SHP77 (cell line): ENCODE measurements at places on chromosomes 16 and 17.

DNA sequence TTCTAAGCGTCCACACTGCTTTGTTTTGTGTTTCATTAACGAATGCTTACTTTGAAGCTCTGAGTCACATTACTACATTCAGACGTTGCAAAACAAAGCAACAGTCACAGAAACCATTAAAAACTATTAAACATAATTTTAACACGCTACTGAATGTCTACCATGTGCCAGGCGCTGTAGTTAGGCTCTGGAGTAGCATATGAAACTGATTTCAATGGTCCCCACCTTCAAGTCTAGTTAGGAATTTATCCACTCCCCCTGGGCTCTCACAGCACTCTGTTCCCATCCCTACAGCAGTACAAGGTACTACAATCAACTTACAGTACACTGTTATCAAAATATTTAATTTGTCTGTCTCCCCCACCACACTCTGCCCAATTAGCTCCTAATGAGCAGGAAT, 631 bp downstream of the UTP6 start:
- DNase-seq, result no peak

DNA sequence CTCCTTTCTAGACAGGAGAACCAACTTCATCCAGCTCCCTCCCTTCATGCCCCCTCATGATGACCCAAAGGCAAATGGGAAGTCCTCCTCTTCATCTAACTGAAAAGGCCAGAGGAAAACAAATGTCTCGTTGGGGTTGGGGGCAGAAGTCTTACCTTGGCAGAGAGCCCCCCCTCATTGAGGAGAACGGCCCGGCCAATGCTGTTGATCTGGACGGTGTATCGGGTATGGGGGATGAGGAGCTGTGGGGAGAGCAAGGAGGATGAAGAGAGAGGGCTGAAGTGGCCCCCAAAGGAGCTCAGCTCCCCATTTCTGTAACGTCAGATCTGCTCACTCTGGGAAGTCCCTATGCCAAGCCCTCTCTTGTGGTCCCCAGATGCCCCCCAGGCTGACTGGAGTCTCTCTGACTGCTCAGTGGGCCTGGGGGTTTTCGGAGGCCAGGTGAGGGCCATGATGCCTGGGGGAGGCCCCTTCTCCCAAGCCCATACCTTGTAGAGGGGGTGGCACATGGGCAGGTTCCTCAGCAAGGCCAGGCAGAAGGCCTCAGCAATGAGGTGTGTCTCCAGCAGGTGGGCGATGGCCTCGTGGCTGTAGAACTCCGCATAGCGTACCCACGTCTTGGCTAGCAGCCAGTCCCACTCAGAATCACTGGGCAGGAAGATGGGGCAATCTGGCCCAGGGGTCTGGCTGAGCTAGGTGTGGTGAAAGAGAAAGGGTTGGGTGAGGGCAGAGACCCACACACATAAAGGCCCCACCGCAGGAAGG, 10.8 kb downstream of the ALOX12B start:
- no peak for DNase-seq

GRCh38 chr16:85610059-85610445, 3.1 kb upstream of the GSE1 start:
- DNase-seq, result peak; percentile 63

DNA sequence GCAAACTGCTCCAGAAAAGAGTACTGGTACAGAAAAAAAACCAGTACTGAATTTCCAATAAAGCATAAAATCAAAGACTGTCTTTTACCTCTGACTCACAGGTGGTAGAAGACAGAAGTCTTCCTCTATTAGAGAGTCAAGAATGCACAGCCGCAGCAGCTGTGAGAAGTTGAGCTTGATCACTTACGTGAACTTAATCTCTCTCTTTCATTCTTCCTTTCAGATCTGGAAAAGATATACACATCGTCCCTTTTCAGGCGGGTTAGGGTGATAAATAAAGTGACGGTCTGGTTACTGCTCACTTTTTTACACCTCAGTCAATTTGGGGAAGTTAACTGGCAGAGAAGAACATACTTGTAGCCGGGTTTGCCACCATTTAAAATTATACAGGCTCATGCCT, 3.9 kb downstream of the IFT140 start:
- DNase-seq, result no peak

DNA sequence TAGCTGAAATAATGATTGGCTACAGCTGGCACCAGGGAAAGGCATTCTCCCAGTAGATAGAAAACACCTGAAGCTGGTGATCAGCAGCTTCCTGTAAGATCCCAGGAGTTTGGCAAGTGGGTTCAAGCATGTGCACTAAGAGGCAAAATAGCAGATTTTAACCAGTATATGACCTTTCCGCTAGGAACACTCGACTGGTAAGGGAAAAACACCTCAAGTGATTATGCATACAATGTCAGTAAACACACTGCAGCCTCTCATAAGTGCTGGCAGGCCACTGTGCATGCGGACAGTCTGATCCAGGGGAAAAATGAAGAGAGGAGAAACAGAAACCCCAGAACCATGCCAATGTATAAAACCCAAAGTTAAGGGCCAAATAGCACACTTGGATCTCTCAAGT, 49.0 kb upstream of the HLF start:
- DNase-seq, result no peak

DNA sequence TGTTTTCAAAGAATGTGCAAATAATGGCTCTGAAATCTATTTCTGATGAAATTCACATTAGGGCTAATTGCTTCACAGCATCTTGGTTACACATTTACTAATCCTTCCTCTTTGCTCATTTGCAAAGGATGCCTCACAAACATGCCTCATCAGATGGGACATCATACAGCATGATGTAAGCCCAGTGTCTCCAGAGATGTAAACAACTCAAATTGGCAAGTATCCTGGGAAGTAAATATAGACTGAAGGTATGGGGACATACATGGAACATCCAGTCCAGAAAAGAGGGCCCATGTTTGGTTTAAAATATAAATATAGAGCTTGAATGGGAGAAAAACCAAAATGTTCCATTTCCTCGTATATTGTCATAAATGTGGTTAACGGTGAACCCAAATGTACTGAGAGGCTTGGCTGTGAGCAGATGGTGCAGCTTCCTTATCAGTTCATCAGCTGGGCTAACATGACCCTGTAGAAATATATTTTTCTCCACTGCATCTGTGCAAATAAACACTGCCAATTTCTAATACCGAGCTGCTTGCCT, 142.9 kb upstream of the NUDT7 start:
- DNase-seq, result no peak

DNA sequence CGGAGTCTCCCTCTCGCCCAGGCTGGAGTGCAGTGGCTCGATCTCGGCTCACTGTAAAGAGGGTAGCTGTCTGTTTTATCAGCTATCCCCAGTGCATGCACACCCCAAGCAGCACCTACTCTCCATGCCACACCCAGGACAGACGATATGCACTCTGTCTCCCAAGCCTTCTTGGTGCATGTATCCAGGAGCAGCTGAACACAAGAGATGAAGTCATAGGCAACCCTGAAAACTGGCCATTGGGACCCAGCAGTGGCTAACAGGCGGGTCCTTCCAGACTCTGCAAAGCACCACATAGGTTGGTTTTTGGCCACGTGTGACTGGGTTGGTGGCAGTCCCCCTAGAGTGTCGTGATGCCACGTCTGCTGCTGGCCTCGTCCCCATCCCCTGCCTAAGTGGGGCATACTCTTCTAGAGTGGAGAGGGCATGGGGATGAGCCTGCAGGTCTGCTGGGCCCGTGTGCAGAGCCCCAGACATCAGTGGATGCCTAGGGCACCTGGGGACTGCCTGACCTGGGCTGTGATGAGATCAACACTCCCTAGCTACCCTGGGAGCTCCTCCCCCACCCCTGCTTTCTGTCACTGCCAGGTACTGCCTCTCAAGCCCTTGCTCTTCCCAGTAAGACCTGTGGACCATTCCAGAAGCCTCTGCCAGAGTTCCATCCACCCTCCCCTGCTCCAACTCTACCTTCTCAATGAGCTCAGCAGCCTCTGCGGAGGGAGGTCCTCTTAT, 9.3 kb downstream of the PDE6G start:
- DNase-seq, result no peak

GRCh38 chr17:13538841-13539411, 62.8 kb downstream of the HS3ST3A1 start:
- no peak for DNase-seq

DNA sequence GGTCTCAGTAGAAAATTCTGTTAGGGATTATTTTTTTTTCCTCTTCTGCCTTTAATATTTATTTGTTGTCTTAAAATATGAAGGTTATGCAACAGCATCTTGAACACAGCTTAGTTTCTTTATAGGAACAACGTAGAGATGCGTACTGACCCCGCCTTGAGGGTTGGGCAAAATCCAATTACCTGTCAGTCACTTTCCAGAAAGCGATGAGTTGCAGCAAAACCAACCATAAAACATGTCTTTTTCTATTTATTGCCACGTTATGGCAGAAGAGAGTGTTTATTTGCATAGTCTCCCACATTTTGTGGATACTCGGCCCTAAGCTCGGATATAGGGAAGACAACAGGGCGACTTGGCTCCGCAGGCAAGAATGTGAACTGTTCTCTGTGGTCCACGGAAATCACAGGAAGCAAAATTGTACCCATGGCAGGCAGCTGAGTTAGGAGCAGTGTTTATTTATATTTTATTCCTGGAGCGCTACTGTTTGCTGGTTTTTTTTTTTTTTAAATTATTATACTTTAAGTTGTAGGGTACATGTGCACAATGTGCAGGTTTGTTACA, 44.3 kb upstream of the CACNG5 start:
- DNase-seq, result no peak

DNA sequence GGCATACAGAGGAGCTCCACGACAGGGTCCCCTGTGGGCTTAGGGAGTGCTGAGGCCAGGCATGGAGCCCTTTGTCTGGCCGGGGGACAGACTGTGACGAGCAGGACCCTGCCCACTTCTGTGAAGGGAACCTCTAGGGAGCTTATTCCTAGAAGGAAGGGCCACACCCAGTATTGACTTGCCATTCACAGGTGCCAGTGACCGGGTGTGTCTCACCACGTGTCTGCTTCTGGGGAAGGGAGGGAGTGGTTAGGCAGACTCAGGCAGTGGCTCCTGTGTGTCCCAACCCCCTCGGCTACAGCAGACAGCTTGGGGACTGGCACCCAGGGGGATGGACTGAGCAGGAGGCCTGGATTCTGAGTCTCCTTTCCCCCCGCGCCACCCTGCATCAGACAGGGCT, 57.2 kb downstream of the SOCS1 start:
- no peak for DNase-seq

GRCh38 chr16:24446189-24446588, 93.2 kb upstream of the RBBP6 start:
- DNase-seq, result no peak

- DNase-seq, result no peak
These were observed 416.3 kb upstream of the CDH5 start for GRCh38 chr16:65950211-65950610.

DNA sequence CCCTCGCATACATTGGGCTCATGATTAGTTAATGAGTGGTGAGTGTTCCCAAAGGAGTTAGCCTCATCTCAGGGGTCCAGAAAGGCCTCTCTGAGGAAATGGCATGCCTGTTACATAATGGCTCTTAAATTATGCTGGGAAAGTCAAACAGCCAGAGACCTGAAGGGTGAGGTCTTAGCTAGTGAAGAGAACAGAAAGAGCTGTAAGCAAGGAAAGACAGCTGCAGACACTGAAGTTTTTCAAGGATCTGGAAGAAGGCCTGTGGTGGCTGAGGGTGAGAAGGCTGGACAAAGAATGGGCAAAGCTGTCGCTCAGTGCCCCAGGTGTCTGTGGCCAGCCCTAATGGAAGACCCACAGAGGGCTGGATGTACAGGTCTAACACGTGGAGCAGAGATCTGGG, 10.4 kb downstream of the SP2 start:
- DNase-seq, result no peak

- no peak for DNase-seq
These were observed 9.3 kb downstream of the C16orf78 start for GRCh38 chr16:49382916-49383315.

DNA sequence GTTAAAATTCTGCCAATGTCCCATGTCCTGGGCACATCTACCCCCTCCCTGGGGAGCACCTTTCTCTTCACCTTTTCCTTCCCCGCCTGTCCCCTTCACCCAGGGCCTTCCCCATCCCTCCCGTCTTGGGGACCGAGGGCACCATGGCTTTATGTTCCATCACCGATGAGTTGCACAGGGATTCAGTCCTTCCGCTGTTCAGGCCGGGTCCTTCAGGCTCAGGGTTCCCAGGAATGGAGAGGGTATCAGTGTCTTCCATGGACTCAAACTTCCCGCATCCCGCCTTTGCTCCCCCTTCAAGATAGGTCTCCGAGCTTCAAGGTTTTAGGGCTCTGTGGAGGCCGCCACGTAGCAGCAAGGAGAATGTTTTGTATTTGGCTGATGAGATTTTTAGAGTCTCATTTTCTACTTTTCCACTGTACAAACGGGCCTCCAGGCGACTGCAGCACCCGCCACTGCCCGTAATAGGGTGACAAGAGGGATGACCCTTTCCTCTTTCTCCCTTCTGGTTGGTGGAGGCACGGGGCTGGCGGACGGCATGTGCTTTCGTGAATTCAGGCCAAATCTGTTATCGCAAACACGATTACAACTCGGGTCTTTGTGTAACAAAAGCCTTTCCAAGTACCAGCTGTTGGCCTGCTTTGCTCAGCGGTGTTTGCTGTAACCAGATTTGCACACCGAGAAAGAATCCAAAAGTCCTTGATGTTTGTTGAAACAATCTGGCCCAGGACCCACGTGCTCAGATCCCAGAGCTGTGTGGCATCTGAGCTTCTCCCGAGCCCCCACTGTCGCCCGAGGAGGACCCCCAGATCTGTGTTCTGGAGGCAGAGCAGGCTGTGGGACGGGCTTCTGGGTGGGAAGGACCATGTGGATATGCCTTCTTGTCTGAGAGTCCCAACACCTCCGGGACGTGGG, 236.3 kb downstream of the SEC14L1 start:
- DNase-seq, result no peak

- peak; percentile 84 for DNase-seq
These were observed 1.3 kb downstream of the RAB37 start for GRCh38 chr17:74738051-74738996.

DNA sequence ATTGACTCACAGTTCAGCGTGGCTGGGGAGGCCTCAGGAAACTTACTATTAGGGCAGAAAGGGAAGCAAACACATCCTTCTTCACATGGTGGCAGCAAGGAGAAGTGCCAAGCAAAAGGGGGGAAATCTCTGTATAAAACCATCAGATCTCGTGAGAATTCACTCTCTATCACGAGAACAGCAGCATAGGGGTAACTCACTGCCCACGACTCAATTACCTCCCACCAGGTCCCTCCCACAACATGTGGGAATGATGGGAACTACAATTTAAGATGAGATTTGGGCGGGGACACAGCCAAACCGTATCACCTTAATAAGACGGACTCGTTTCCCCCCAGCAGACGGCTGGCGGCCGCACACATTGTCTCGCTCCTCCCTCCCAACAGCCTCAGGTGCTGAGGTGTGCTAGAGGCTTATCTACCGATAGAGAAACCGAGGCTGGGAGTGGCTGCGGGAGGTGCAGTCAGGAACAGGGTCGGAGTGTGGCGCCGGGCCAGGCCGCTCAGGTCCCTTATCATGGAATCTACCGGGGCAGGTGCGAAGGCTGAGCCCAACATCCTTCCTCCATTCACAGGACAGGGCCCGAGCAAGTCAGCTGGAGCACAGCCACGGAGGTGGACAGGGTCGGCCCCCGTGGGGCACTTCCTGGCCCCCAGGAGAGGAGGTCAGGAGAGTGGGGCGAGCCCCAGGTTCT, 4.9 kb upstream of the ZG16B start:
- DNase-seq, result no peak

DNA sequence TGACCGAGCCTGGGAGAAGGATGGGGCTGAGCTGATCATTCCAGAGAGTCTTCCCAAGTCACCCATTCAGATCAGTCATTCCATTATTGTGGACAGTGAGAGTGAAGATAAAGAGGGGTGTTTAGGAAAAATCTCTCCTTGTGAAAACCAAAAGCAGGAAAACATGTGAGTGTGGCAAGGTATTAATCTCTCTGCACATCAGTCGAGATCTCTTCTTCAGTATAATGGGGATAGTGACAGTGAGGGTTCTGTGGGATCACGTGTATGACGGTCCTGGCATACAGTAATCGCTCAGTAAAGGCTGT, 35.4 kb downstream of the CHD9 start:
- no peak for DNase-seq
